ENCODE measurements at places on chromosomes 5 and 9.

DNA sequence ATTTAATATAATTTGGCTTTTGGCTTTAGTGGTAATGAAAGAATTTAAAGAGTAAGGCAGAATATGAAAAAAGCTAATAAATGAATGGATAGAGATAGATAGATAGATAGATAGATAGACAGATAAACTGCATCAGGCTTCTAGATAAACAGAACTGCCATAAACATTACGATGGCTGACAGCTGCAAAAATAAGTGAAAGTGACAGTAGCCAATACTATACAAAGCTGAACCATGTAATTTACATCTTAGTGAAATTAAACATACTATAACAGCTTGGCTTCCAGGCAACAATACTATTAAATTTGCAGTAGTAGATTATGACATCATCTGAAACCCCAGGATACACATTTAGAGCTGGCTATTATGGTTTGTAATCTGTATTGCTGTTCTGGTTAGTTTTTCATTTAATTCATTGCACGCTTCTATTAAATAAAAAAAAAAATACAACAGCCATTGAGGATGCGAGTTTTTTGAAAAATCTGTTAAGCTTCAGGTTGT lies 1354.8 kb downstream of the PTPRD start:
- no peak for DNase-seq

GRCh38 chr9:89474939-89475338 lies 23.0 kb downstream of the SEMA4D start:
- no peak for DNase-seq

- no peak for DNase-seq
These were observed 166.0 kb downstream of the CDH9 start for GRCh38 chr5:26872337-26872736.

- no peak for DNase-seq
These were observed 166.7 kb downstream of the ZDHHC21 start for GRCh38 chr9:14526504-14526903.

GRCh38 chr5:136230176-136230575 lies 37.2 kb upstream of the SMIM32 start:
- no peak for DNase-seq

- no peak for DNase-seq
These were observed 27.4 kb downstream of the SLC36A1 start for GRCh38 chr5:151474799-151475198.

- peak; percentile 72 for DNase-seq
These were observed 16.8 kb upstream of the NSD1 start for GRCh38 chr5:177116631-177117373.

DNA sequence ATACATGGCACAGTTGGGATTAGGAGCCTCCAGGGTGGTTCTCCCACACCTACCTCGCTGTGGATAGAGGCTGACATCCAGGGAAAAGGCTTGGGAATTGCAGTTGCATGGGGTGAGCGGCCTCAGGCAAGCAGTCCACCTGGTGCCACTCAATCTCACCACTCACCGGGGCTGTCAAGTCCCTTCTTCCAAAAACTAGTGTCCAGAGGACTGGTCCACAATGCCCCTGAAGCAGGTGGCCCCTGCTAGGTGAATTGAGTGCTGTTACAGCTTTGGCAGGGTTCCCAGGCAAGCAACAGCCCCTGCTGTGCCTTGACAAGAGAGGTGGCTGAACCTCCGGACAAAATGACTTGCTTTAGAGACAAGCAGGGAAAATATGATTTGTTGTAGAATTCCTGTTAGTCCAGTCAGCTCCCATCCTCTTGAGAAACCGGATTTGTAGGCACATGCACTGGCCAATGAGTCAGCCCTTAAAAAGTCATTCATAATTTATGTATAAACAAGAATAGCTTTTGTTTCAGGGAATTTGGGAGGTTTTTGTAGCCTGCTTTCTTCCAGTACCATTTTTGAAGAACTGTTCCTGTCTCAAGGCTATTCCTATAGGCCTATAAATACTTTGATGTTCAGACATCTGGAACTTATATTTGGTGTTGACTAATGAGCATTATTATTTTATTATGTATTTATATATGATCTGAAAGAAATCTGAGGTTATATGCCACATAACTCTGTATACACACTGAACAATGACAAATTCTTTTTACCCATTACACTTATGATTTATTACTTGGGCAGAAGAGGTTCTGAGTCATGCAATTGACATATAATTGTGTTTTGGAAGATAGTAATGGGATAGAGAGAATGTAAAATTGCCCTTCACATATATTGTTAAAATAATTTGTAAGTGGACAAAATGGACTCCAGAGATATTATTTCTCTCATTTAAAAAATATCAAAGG lies 411.1 kb downstream of the ACTL7B start:
- no peak for DNase-seq

DNA sequence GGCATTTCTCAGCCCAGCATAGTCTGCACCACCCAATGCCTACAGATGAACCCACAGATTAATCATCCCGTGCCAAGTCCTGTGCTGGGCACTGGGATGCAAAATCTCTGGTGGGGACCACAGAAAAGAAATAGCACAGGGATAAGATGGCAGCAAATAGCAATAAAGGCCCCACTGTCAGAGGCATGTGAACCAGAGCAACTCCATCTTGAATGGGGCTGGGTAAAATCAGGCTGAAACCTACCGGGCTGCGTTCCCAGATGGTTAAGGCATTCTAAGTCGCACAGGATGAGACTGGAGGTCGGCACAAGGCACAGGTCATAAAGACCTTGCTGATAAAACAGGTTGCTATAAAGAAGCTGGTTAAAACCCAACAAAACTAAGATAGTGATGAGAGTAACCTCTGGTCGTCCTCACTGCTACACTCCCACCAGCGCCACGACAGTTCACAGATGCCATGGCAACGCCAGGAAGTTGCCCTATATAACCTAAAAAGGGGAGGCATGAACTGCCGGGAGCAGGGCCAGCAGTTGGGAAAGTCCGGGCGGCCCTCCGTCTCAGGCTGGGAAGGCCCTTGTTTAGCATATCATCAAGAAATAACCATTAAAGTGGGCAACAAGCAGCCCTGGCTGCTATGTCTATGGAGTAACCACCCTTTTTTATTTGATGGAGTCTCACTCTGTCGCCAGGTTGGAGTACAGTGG lies 65.2 kb downstream of the C9orf50 start:
- no peak for DNase-seq

DNA sequence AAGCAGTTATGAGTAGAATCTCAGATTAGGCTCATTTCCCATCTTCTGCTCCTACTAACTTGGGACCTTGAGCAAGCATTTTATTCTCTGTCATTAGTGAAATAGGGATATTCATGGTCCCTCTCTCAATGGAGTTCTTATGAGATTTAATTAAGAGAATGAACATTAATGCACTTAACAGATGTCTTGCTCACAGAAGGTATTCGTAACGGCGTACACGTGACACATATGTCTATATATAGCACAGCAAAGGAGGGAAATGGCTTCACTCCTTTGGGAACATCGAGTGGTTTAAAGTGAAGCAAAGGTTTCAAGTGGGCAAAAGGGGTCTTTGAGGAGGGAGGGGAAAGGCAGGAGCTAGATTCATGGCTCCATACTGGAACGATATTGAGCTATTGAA lies 24.6 kb downstream of the KDM4C start:
- DNase-seq, result no peak

DNA sequence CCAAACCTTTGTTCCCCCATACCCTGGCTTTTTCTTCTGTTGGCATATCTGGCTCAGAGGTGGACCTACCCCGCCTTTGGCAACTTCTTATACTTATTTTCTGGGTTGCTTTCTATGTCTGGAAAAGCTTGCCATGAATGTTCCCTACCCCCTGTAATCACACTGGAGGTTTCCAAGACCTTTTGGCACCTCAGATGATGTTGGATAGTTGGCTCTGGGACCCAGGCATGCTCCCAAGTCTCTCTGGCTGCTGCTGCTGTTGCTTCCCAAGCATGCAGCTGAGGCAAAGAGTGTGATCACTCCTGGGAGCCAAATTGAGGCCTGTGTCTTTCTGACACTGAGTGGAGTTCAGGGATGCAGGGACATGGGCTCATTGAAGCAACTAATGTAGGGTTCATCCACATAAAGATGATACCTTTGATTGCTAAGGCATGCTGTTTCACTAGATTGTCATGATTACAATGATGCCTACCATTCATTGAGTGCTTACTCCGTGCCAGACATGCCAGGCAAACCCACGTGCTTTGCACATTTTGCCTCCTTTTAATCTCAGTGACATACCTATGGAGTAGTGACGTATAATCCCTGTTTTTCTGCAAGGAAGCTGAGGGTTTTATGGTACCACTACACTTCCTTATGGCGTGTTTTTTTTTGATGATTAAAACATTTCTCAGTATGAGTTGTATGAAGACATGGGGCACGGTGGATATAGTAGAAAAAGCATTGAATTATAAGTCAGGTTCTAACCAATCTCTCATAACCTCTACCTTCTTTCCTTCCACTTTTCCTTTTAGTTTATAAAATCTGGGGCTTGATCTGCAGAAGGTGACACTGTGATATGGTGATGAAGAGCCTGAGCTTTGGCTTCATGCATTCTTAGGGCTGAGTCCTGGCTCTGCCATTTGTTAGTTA lies 73.1 kb downstream of the ARHGAP26 start:
- no peak for DNase-seq

DNA sequence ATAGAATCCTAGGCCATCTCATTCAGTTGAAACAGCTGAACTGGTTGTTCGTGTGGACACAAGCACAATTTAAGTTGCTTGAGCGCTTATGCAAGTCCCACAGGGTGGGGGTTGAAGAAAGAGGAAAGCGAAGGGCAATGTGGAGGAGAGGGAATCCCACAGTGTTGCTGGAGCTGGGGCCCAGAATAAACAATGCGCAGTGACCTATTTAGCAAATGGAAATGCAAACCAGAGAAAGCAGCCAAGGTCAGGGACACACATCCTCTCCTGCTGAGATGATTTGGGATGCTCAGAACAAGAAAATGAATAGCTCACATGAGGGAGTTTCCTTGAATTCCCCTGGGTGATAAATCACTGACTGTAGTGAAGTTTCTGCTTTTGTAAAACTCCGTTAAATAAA lies 838.3 kb downstream of the TLE4 start:
- no peak for DNase-seq

DNA sequence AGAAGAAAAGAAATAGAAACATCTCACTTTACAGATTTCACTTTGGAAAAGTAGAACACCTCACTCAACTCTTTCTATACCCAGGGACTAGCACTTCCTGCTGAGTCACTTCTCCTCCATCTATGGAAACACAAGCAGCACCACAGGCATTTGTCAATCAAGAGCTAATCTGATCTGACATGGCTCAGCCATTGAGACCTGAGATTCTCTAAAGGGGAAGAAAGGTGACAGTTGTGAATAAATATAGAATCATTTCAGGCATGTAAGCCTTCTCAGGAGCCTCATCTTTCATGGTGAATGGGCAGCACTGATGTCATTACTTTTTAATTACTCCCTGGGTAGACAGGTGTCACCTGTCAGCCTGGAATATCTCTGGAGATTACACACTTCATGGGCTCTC lies 559.8 kb downstream of the HINT1 start:
- no peak for DNase-seq

- no peak for DNase-seq
These were observed 30.7 kb downstream of the DNM1 start for GRCh38 chr9:128233817-128234406.

- peak; percentile 29 for DNase-seq
These were observed 38.4 kb upstream of the PLEKHG4B start for GRCh38 chr5:53381-54174.

DNA sequence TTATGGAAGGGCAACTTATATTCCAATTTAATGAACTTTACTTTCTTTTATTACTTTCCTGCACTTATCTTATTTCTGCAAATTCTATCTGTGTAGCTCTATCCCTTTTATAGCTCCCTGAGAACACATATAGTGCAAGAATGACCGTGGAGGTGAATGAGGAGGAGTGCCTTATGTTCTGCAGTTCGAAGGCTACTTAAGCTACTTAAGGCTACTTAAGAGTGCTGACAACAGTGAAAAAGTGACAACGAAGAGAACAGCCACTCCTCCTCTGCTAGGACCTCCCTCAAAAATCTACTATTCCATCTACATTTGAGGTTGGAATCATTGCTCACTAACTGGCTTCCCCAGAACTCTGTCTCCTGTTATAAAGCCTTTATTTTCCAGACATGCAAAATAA lies 1365.7 kb upstream of the C9orf72 start:
- no peak for DNase-seq

DNA sequence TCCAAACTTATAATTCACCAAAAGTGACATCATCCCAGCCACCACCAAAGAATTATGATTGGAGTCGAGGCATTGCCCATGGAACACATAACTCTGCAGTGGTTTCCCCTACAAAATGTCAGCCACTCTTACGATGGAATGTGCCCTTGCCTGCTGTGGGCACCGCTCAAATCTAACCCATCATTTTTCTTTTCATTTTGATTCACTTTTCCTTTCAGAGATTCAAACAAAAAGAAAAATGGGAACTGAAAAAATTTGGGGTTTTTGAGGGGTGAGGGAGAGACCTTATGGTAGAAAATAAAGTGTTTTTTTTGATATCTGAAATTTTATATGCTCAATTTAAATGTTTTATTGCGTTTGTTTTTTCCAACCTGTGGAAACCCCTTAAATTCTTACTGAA lies 28.1 kb downstream of the SMARCA2 start:
- DNase-seq, result no peak

DNA sequence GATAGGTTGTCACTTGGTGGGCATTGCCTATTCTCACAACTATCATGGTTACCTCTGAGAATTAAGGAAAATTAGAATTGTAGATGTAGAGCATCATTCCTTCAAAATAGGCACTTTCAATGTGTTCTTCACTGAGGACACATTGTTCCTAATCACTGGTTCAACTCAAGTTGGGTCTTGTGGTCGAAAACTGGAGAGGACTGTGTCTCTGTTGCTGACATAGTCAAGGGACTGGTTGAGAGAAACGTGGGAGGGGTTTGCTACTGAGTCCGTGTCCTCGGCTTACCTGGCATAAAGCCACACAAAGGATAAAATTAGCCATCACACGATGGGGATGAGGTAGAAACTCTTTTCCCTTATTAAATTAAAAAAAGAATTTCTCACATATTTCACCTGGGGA lies 205.9 kb upstream of the CD180 start:
- no peak for DNase-seq

- DNase-seq, result no peak
These were observed 25.9 kb downstream of the NDFIP1 start for GRCh38 chr5:142134331-142135010.

- no peak for DNase-seq
These were observed 5.0 kb upstream of the PTGDS start for GRCh38 chr9:136972335-136972734.

GRCh38 chr9:13598738-13599137 lies 319.2 kb upstream of the MPDZ start:
- no peak for DNase-seq

GRCh38 chr9:134486596-134486995 lies 155.0 kb upstream of the COL5A1 start:
- no peak for DNase-seq

DNA sequence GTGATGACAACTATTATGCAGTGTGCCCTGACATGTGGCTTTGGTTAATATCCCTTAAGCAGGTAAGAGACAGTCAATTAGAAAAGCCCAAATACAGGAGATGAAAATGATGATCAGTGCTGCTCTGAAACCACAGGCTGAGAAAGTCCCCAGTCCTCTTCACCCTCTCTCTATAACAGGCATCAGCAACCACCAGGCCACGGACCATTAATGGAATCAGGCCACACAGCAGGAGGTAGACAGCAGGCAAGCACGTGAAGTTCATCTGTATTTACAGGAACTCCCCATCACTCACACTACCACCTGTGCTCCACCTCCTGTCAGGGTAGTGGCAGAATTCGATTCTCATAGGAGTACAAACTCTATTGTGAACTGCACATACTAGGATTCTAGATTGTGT lies 591.6 kb upstream of the CYLC2 start:
- DNase-seq, result no peak

GRCh38 chr9:120324996-120325642 lies 254.8 kb downstream of the CDK5RAP2 start:
- no peak for DNase-seq

GRCh38 chr5:61167382-61167781 lies 5.1 kb upstream of the SMIM15 start:
- DNase-seq, result no peak
